ENCODE measurements at places on chromosomes 1 and 21.

DNA sequence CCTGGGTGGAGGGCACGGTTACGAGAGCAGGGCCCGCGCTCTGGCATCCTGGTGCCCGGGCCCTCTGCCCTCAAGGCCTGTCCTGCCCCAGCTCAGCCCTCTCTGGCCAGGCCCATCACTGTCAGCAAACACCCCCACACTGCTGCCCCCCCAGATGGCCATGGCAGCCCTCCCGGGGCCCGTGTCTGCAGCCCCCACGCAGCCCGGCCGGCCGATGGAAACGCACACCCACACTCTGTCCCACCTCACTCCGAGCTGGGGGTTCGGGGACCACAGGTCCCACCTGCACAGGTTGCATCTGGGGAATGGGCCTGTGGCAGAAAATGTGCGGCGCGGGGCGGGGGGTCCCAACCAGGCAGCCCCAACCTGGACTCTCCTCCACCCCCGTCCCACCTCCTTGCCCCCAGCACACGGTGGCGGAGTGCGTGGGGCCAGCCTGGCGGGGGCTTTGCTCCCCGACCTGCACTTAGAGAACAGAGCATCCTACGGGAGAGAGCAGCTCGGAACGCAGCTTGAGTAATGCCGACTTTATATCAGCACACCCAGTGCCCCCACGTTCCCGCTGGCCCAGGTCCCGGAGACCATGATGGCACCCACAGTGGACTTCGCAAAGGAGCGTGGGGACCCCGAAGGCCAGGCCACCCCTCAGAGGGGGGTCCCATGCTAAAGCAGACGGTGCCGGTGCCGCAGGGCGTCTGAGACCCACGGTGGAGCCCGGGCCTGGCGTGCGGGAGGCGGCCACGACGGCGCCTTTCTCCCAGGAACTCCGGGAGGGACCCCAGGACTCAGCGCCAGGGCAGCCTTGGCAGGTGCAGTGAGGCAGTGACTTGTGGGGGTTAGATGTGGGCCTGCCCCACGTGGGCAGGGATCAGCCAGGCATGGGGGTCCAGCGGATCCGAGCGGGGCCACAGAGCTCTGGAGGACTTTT, 7.5 kb upstream of the RNF223 start:
- no peak for DNase-seq

DNA sequence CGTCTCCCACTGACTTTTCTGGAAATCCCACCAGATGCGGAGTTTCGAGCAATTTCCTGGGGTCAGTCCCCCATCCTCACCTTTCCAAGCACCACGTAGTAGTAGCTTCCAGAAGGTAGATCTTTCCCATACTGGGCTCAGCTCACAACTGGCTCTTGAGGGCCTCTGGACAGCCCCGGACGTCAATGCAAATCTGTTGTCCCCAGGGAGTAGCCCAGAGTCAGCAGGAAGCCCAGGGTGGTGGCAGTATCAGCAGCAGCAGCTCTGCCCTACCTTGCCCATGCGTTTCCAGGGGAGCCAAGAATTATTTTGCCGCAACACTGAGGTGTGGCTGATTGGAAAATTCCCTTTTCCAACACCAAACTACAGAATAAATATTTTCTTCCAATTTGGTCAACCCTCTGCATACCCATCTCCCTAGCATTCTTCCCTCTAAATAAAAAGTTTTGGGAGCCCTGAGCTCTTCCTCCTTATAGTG, 70.3 kb downstream of the CD46 start:
- no peak for DNase-seq

- no peak for DNase-seq
These were observed 24.7 kb upstream of the ADGRB2 start for GRCh38 chr1:31788825-31789256.

GRCh38 chr1:152013664-152014237, 20.1 kb upstream of the S100A10 start:
- no peak for DNase-seq

- no peak for DNase-seq
These were observed 160.0 kb downstream of the NEGR1 start for GRCh38 chr1:72122099-72122880.

- DNase-seq, result no peak
These were observed 19.2 kb upstream of the ALX3 start for GRCh38 chr1:110089561-110090275.

- no peak for DNase-seq
These were observed 185.0 kb downstream of the MATN1 start for GRCh38 chr1:30538226-30538992.

DNA sequence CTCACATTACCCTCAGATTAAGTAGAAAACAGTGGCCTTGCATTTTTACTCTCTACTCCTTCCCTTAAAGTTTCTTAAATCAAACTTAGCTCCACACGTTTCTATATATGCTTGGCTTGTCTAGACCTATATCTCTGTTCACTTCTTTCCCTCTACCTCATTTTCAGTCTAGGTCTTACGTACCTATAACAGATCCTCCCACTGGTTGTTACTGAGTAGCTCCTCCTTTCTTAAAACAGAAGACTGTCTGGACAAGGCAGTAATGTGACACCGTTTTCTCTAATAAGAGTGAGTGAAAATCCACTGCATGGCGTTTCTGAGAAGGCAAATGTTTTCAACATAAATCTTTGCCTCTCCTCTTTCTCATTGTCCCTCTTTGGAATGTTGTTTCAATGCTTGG, 211.7 kb upstream of the POGK start:
- no peak for DNase-seq

GRCh38 chr1:45840704-45841103, 37.3 kb downstream of the MAST2 start:
- DNase-seq, result no peak

DNA sequence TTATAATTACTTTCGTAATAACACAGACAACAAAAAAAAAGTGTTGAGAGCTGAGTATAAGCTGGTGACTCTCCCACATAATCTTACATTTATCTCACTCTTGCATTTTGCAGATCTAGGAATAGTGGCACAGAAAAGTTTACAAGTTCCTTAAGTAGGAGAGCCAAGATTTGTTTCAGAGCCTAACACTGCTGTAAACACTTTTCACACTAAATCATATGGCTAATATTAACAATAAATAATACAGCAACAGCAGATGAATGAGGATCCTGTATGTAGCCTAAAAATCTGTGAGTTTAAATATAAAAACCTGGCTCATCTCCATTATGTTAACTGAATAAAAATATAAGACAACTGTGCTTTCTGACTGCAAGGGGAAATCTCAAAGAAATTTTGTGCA, 846.5 kb upstream of the ADAMTS5 start:
- no peak for DNase-seq

- DNase-seq, result no peak
These were observed 35.2 kb upstream of the SERBP1 start for GRCh38 chr1:67465375-67465774.

DNA sequence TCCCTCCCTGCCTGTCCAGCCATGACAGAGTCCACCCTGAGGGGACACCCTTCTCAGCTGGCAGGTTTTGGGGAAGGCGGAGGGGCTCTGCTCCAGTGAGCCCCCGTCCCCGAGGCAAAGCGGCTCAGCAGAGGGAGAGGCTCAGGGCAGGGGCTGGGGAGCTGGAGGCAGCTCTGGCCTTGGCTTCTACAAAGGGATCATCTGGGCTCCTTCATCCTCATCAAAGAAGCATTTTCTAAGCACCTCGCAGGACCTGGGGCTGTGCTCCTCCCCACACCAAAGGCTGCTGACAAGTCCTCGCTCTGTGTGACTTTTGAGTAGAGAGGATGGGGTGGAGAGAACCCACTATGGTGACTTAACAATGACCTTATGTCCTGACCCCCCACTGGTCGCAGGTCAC, 21.0 kb upstream of the CLSTN1 start:
- DNase-seq, result no peak

GRCh38 chr1:98048244-98048643, 127.4 kb upstream of the DPYD start:
- no peak for DNase-seq

- no peak for DNase-seq
These were observed 125.4 kb downstream of the ZZZ3 start for GRCh38 chr1:77557053-77557452.

- no peak for DNase-seq
These were observed 717.0 kb upstream of the TMPRSS15 start for GRCh38 chr21:19120591-19120990.

DNA sequence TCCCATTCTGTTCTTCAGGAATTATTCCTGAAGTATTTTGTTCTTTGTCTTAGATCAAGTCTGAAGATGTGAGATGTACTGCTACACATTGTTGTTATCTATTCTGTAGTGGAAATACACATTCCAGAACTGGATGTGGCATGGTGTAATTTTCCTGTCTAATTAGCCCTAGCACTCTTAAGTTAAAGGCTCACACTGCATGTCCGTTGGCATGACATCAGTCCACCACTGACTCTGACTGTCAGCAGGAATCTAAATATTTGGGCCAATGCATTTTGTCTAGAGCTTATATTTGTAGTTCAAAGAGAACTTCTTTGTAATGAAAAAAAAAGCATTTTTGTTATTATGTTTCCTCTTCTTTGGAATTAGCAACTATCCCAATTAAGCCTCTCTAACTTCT, 201.0 kb downstream of the S1PR1 start:
- no peak for DNase-seq

DNA sequence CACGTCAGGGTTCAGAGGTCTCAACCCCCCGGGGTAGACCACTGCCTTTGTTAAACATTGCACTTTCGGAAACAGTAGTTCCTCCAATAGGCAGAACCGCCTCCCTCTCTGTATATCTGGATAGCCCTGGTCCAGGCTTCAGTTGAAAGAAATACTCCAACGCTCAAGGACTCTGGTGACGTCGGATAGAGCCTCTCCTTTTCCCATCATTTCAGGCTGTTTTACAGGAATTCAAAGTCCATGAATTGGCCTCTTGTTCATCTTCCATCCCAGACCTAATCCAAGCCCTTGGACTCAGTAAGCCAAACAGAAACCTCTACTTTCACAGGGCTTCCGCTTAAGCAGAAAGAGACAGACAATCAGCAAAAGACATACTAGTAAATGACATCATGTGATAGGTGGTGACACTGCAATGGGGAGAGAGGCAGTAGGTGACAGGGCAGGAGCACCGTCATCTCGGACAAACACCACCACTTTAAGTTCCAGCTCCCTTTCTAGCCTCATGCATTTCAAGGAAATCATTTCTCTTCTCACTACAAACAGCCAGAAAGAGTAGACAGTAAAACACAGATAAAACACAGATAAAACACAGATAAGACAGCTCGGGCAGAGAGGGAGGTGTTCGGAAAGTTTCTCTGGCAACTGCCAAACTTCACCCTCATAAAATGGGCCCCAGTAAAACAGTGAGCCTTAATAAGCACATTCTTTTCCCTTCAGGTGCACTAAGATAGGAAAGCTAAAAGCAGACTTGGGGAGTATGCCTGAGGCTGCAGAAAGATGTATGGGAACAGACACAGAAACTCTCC, 2.3 kb upstream of the PLA2G2A start:
- DNase-seq, result no peak

DNA sequence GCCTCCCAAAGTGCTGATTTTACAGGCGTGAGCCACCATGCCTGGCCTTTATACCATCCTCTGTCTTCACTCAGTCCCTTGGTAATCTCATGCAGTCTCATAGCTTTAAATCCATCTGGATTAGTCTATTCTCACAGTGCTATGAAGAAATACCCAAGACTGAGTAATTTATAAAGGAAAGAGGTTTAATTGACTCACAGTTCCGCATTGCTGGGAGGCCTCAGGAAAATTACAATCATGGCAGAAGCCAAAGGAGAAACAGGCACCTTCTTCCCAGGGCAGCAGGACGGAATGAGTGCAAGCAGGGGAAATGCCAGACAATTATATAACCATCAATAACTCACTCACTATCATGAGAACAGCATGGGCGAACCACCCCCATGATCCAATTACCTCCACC, 49.1 kb upstream of the CPLANE2 start:
- DNase-seq, result no peak

DNA sequence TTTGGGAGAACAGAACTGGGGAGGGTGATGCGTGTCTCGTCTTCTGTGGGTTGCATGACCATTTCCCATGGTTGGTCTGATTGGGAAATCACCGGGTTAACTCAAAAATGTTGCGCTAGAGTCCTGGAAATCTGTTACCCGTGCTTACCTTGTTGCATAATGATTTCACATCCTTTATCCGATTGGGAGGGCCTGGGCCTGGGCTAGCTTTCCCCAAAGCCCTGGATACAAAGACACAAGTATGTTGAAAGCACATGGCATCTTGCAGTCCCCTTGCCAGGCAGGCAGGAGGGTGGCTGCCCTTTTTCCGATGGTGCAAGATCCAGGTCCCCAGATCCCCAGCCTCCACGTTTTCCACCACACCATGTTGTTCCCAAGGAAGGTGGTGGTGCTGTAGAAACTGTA, 582 bp downstream of the TRPM2 start:
- no peak for DNase-seq

DNA sequence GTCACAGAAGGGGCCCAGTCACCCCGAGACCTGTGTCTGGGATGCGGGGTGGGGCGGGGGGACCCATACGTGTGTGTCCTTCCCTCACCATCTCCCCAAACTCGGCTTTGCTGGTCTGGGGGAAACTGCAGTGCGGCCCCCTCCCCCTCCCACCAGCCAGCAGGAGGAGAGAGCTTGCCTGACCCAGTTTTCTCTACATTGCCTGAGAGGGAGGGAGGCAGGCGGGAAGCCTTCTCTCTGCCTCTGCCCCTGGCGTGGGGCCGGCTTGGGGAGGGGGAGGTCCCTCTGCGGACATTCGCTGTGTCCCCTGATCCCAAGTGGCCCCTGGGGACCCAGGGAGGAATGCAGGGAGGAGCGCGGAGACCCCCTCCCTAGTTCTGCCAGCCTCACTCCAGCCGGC, 3.9 kb downstream of the EPHA8 start:
- no peak for DNase-seq

DNA sequence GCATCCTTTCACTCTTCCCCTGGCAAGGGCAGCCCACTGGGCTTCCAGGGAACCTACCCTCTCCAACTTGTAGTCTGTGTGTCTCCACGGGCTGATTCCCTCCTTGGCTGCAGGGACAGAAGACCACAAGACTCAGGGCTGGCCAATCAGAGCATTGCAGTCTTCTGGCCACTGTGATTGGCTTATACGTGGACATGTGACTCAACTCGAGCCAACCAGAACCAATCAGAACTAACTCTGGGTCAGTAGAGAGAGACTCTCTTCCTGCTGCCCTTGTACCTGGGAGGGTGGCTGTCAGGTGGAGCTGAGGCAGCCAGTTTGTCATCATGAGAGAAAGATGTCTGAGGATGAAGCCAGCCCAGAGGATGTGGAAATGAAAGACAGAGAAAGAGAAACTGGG, 64.0 kb downstream of the DHRS3 start:
- DNase-seq, result no peak

DNA sequence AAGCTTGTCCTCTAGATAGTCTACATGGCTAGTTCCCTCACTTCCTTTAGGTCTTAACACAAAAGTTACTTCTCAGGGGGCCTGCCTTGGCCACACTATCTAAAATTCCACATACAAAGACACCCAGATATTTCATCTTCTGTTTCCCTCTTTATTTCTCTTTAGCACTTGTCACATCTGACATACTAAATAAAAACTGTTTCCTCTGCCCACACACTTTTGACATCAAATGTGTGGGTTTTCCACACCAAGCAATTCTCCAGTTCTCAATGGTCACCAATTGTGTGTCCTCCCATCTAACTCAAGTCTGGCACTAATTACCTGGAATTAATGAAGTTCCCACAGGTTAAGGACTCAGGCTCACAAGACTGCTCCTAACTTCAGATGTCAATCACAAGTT, 25.5 kb upstream of the CFAP126 start:
- no peak for DNase-seq

All from cortex of kidney (tissue), 1 donor.